ENCODE measurements at places on chromosomes 3 and 15. TPM values are rescaled to one million over a fixed set of nuclear protein-coding genes. Genes with fewer than 3 reads are reported as not detected.
A peak's percentile ranks its signal among the peaks of the same experiment; 100 is the strongest.

GRCh38 chr3:124584245-124584551, 146.1 kb upstream of the UMPS start:
- no peaks in the 10 kb centered on the region for H3K4me1 ChIP-seq
- peak overlapping the region; percentile 20 for H3K4me3 ChIP-seq
- DNase-seq, result no peak
- no peaks in the 10 kb centered on the region for H3K27me3 ChIP-seq
- no peaks in the 10 kb centered on the region for H3K36me3 ChIP-seq

DNA sequence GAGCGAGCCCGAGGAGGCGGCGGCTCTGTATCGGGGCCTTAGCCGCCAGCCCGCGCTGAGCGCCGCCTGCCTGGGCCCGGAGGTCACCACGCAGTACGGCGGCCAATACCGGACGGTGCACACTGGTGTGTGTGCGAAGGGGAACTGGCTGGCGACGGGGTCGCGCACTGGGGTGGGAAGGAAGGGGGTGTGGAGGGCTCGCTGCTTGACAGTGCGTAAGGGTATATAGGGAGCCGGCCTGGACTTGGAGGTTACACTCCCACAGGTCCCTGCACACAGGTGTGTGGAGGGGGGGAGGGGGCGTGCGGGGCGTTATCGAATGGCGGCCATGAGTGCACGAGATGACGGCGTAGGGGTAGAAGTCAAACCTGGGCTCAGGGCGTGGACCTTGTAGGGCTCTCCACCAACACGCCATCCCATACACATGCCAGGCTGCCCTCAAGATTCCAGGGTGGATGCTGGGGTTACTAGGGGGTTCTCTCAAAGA, 389 bp downstream of the APEH start:
- peaks cover 41% of the 10 kb centered on the region for H3K36me3 ChIP-seq
- peak overlapping the region; percentile 80 for H3K27ac ChIP-seq
- no peaks in the 10 kb centered on the region for H3K27me3 ChIP-seq
- DNase-seq, result no peak
- H3K4me1 ChIP-seq, result peaks cover 29% of the 10 kb centered on the region

- no peak overlapping the region for H3K4me3 ChIP-seq
- DNase-seq, result no peak
- no peaks in the 10 kb centered on the region for H3K27me3 ChIP-seq
- peaks cover 42% of the 10 kb centered on the region for H3K4me1 ChIP-seq
Measured at GRCh38 chr3:15645740-15646501, 44.4 kb downstream of the BTD start.

DNA sequence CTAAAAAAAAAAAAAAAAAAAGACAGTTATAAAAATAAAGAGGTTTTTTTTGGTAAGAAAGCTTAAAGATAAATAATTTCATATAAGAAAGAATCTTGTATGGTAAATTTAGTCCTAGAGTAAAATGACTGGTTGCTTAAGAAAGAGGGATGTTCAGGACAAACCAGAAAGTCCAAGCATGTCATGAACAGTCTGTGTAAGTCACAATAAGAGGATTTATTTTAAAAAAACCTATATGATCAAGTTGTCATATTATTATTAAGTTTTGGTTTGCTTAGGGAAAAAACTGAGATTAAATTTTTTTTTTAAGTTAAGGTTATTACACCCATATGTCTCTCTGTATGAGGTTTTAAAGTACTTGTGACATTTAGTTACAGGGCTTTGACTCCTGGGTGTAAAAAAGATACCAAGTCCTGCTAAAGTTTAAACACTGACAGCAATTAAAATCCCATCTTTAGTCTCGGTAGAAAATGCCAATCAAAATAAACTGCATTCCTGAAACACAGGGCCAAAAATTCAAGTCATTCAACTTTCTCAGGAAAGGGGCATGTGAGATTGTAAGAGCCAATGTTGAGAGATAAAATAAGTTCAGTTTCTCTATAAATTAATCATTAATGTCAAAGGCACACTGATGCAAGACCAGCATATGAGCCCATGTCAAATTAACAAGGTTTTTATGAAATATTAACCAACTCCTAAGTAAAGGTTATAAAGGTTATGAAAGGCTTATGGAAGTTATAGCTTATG, 8.5 kb upstream of the BDH1 start:
- H3K27me3 ChIP-seq, result no peaks in the 10 kb centered on the region
- no peaks in the 10 kb centered on the region for H3K4me1 ChIP-seq
- H3K36me3 ChIP-seq, result no peaks in the 10 kb centered on the region
- DNase-seq, result no peak
- no peak overlapping the region for H3K27ac ChIP-seq

The DUOXA2 gene
- total RNA-seq, result not detected

- H3K27me3 ChIP-seq, result no peaks in the 10 kb centered on the region
- no peaks in the 10 kb centered on the region for H3K36me3 ChIP-seq
- DNase-seq, result no peak
- no peak overlapping the region for H3K27ac ChIP-seq
- no peaks in the 10 kb centered on the region for H3K4me1 ChIP-seq
Measured at GRCh38 chr3:72185549-72186399, 400.8 kb upstream of the PROK2 start.

The ATP10A gene
- total RNA-seq, result 28.9 TPM

The GPR149 gene
- not detected for total RNA-seq

- H3K36me3 ChIP-seq, result no peaks in the 10 kb centered on the region
- H3K27me3 ChIP-seq, result no peaks in the 10 kb centered on the region
- DNase-seq, result no peak
- H3K4me3 ChIP-seq, result no peak overlapping the region
- peaks cover 13% of the 10 kb centered on the region for H3K4me1 ChIP-seq
Measured at GRCh38 chr15:58247855-58248842, 110.0 kb downstream of the AQP9 start.

DNA sequence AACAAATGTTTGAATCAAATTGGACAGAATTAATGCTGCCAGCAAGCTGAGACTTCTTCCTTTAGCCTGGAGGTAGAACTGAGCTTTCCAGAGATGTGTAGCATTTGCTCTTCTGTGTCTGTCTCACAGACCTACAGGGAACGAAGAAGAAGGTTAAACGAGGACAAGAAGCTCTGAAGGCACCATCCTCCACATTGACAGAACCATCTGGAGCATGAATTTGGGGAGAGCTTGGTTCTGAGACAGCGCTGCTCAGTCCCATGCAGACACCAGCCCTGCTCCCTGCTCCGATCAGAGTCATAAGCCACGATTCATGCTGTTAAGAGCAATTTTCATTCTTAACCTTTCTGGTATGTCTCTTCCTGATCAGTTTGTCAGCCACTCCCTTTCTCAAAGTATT, 7.7 kb upstream of the KY start:
- H3K36me3 ChIP-seq, result no peaks in the 10 kb centered on the region
- no peak for DNase-seq
- H3K4me3 ChIP-seq, result no peak overlapping the region
- H3K4me1 ChIP-seq, result no peaks in the 10 kb centered on the region
- no peaks in the 10 kb centered on the region for H3K27me3 ChIP-seq
- H3K27ac ChIP-seq, result no peak overlapping the region

GRCh38 chr15:73906346-73907034, 19.8 kb upstream of the LOXL1 start:
- DNase-seq, result no peak
- no peaks in the 10 kb centered on the region for H3K4me1 ChIP-seq

GRCh38 chr3:53780171-53780570, 66.0 kb downstream of the CHDH start:
- DNase-seq, result no peak
- no peak overlapping the region for H3K27ac ChIP-seq
- no peaks in the 10 kb centered on the region for H3K36me3 ChIP-seq
- no peaks in the 10 kb centered on the region for H3K4me1 ChIP-seq
- no peaks in the 10 kb centered on the region for H3K27me3 ChIP-seq

The ROBO2 gene
- total RNA-seq, result not detected

The PPP1R14D gene
- total RNA-seq, result not detected

DNA sequence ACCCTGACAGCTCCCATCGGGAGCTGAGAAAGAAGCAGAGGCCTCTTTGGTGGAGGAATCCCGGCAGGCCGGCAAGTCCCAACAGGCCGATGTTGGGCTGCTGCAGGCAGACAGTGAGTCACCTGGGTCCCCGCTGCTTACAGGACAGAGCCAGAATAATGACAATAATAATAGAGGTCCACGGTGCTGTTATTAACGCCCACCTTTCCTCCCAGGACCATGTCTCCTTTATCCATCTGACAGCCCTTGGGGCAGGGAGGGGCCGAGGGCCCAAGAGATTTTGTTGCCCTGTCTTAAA, 29.3 kb upstream of the MAGEF1 start:
- no peak for DNase-seq
- H3K27me3 ChIP-seq, result no peaks in the 10 kb centered on the region
- no peaks in the 10 kb centered on the region for H3K36me3 ChIP-seq
- H3K4me3 ChIP-seq, result no peak overlapping the region
- no peaks in the 10 kb centered on the region for H3K4me1 ChIP-seq
- H3K27ac ChIP-seq, result no peak overlapping the region

DNA sequence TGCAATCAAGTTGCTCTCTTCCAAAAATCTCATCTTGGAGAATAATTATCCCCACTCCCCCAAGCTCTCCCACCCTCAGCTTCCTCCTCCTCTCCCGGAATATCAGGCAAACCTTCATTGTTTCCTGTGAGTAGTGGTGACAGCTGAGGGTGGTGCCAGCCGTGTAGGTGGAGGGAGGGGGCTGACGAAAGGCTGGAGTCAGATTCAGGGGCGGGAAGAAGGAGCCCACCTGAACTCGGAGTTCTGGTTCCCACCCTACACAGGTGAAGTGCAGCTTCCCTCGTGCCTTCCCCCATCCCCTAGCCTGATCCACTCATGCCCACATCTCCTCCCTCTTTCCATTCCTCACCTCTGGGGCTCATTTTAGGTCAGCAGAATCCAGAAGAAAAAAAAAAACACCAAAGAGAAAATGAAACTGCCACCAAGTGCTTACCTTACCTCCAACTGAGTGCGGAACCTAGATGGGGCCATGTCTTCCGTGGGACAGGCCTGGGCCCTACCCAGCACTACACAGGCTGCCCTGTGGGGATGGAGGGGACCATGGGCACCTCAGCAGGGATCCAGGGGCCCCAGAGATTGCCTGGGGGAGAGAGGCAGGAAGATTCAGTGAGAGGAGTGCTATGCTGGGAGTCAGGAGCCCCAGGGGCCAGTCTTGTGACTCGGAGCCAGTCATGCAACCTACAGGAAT, 81.3 kb downstream of the ADCY5 start:
- no peak overlapping the region for H3K4me3 ChIP-seq
- no peak for DNase-seq
- H3K27me3 ChIP-seq, result peaks cover 3% of the 10 kb centered on the region
- H3K27ac ChIP-seq, result no peak overlapping the region
- H3K4me1 ChIP-seq, result no peaks in the 10 kb centered on the region

The CKMT1A gene
- not detected for total RNA-seq

DNA sequence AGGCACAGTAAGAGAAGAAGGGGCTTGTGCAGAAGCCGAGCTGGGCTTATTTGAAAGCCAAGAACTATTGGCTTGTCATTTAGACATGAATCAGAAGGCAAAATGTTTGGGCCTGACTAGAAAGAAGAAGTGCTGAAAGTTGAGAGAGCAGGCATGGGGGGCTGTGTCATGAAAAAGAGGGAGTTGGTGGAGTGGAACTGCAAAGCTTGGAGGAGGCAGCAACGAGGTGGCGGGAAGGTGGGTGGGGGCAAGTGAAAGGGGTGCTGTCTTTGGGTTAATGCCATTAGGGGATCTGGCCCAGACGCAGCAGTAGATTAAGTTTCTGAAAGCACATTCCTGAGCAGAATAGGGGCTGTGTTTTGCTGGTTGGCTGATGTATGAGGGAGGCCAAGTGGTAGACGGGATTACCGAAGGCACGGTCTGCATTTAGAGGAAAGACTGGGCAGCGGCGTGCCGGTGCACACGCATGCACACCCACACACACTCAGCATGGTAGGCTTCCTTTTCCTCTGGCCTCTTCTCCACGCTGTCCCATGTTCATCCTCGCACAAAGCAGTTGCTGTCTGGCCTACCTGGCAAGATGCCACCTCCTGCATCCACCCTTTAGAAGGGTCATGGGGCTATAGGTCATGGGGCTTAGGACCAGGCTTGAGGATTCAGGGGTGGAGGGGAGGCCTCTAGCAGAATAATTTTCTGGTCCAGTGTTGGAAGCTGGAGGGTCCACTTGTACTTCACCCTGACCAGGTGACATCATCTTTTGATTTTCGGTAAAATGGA, 43.0 kb downstream of the BOC start:
- no peak for DNase-seq
- H3K27ac ChIP-seq, result no peak overlapping the region
- H3K4me3 ChIP-seq, result no peak overlapping the region
- no peaks in the 10 kb centered on the region for H3K27me3 ChIP-seq

- no peak overlapping the region for H3K27ac ChIP-seq
- H3K36me3 ChIP-seq, result no peaks in the 10 kb centered on the region
- no peak for DNase-seq
- H3K4me3 ChIP-seq, result no peak overlapping the region
Measured at GRCh38 chr3:66154444-66154861, 66.3 kb upstream of the SLC25A26 start.

The ITIH3 gene
- not detected for total RNA-seq

DNA sequence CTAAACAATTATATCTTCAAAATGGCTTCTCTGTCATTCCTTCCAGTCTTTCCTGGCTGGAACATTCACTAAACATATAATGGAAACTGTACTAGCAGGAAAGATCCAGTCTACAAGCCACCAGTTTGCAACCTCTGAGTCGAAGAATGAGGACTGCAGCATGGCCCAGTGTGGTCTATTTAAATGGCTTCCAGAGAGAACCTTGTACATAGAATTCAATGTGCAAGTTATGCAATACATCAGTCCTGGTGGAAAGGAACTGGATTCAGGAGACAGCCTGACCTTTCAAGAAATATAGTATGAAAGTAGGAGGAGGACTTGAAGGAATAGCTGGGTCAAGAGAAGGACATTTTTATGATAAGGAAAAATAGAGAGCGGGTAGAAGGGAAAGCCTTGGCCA, 49.9 kb downstream of the NEK10 start:
- H3K27me3 ChIP-seq, result no peaks in the 10 kb centered on the region
- no peaks in the 10 kb centered on the region for H3K4me1 ChIP-seq
- no peak for DNase-seq
- H3K27ac ChIP-seq, result no peak overlapping the region
- no peak overlapping the region for H3K4me3 ChIP-seq

- H3K36me3 ChIP-seq, result peaks cover 41% of the 10 kb centered on the region
- no peaks in the 10 kb centered on the region for H3K27me3 ChIP-seq
- no peak for DNase-seq
- peaks cover 18% of the 10 kb centered on the region for H3K4me1 ChIP-seq
Measured at GRCh38 chr15:101276501-101277037, 716 bp downstream of the SELENOS start.

The TIGIT gene
- total RNA-seq, result 185 TPM

The OCA2 gene
- not detected for total RNA-seq

The MRPS11 gene
- total RNA-seq, result 81.0 TPM

DNA sequence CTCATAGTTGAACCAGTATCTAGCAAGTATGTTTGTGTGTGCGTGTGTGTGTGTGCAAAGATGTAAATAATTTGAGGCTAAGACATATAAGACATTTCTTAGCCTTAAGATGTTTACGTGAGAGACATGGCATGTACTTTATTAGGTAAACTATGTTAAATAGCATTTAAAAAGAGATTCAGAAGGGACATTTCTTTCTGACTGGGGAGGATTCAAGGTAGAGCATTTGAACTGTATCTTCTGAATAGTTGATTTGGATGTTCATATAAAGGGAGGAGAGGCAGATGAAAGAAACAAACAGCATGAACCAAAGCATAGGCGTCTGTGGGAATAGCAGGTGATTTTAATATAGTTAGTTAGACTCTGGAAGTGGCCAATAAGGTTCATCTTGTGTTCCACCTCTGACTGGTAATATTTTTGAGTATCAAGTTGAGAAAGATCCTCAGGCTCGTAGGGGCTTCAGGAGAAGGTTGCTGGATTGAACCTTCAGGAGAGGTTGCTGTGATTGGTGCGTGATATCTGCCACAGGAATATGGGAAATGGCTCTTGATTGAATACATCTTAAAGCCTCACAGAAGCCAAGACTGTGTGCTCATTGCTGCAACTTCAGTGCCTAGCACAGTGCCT, 12.6 kb downstream of the NFKBIZ start:
- H3K36me3 ChIP-seq, result peaks cover 33% of the 10 kb centered on the region
- no peak overlapping the region for H3K4me3 ChIP-seq
- no peaks in the 10 kb centered on the region for H3K27me3 ChIP-seq
- H3K4me1 ChIP-seq, result peaks cover 9% of the 10 kb centered on the region
- no peak for DNase-seq

The WDR76 gene
- total RNA-seq, result 75.6 TPM
